Articular chondrocyte of knee joint (primary cell): ENCODE measurements at places on chromosomes 3 and 15. TPM values are rescaled to one million over a fixed set of nuclear protein-coding genes. Genes with fewer than 3 reads are reported as not detected.

TLR9 gene
- total RNA-seq = 0.13 TPM in 1 of 2 replicates, not detected in the other

LSAMP gene
- 3.2 and 6.5 TPM in 2 replicates for total RNA-seq

IMPG2 gene
- total RNA-seq = 0.39 and 0.54 TPM in 2 replicates

TRPM1 gene
- not detected in 2 replicates for total RNA-seq

CYP11A1 gene
- 4.6 and 5.2 TPM in 2 replicates for total RNA-seq

IL12A gene
- total RNA-seq = 7.4 and 10.2 TPM in 2 replicates

EOMES gene
- not detected in 2 replicates for total RNA-seq

MAGEF1 gene
- 14.5 and 17.4 TPM in 2 replicates for total RNA-seq

CD47 gene
- total RNA-seq = 133 and 178 TPM in 2 replicates

RHOV gene
- total RNA-seq = not detected in 2 replicates

ATP13A5 gene
- not detected in 2 replicates for total RNA-seq

ZNF660 gene
- 3.2 and 6.1 TPM in 2 replicates for total RNA-seq

ROPN1 gene
- 0.22 TPM in 1 of 2 replicates, not detected in the other for total RNA-seq

WDR72 gene
- not detected in 2 replicates for total RNA-seq

DIPK2A gene
- 20.2 and 23.5 TPM in 2 replicates for total RNA-seq

ERC2 gene
- total RNA-seq = 0.11 TPM in 1 of 2 replicates, not detected in the other

EPHA3 gene
- total RNA-seq = 0.26 and 0.54 TPM in 2 replicates

OCA2 gene
- total RNA-seq = not detected in 2 replicates

AHSG gene
- total RNA-seq = 0.11 TPM in 1 of 2 replicates, not detected in the other

TF gene
- total RNA-seq = 0.43 and 0.52 TPM in 2 replicates

DNAH12 gene
- total RNA-seq = 0.13 and 0.43 TPM in 2 replicates

GOLGA8R gene
- 2.7 and 4.1 TPM in 2 replicates for total RNA-seq

TMEM212 gene
- total RNA-seq = not detected in 2 replicates

SLC2A2 gene
- total RNA-seq = not detected in 2 replicates

DZIP1L gene
- 32.0 and 32.9 TPM in 2 replicates for total RNA-seq

THOC7 gene
- total RNA-seq = 54.0 and 54.6 TPM in 2 replicates

RPL4 gene
- total RNA-seq = 3,061 and 4,005 TPM in 2 replicates

SLC24A5 gene
- total RNA-seq = not detected in 2 replicates

SLC49A4 gene
- total RNA-seq = 33.9 and 35.8 TPM in 2 replicates

PDIA5 gene
- total RNA-seq = 96.3 and 101 TPM in 2 replicates

SLC6A6 gene
- total RNA-seq = 29.9 and 40.5 TPM in 2 replicates

ATP10A gene
- 28.4 and 35.3 TPM in 2 replicates for total RNA-seq

STAC gene
- 0.13 and 0.65 TPM in 2 replicates for total RNA-seq

SCAANT1 gene
- total RNA-seq = not detected in 2 replicates

ECE2 gene
- not detected in 2 replicates for total RNA-seq

EOGT gene
- total RNA-seq = 67.2 and 74.9 TPM in 2 replicates

SLC28A2 gene
- total RNA-seq = not detected in 2 replicates

TMEM202 gene
- total RNA-seq = not detected in 2 replicates

PIERCE2 gene
- total RNA-seq = 3.8 and 4.6 TPM in 2 replicates

CCDC14 gene
- 59.8 and 71.9 TPM in 2 replicates for total RNA-seq

C2CD4A gene
- 0.11 and 0.26 TPM in 2 replicates for total RNA-seq

MKRN3 gene
- total RNA-seq = not detected in 2 replicates

SYNM gene
- 24.5 and 31.5 TPM in 2 replicates for total RNA-seq

ADAMTS9 gene
- total RNA-seq = 4.6 and 7.5 TPM in 2 replicates

LRIG1 gene
- total RNA-seq = 25.5 and 33.2 TPM in 2 replicates

TGM4 gene
- not detected in 2 replicates for total RNA-seq

DPH6 gene
- total RNA-seq = 17.8 and 25.1 TPM in 2 replicates

NR1I2 gene
- total RNA-seq = 0.11 and 0.13 TPM in 2 replicates

ABHD10 gene
- 34.5 and 38.2 TPM in 2 replicates for total RNA-seq

NAA50 gene
- total RNA-seq = 218 and 227 TPM in 2 replicates

HCLS1 gene
- 4.0 and 6.5 TPM in 2 replicates for total RNA-seq

GCSAM gene
- not detected in 2 replicates for total RNA-seq

TRIM42 gene
- not detected in 2 replicates for total RNA-seq

SNX1 gene
- 59.3 and 60.5 TPM in 2 replicates for total RNA-seq
